ENCODE measurements at places on chromosomes 6 and 20.

DNA sequence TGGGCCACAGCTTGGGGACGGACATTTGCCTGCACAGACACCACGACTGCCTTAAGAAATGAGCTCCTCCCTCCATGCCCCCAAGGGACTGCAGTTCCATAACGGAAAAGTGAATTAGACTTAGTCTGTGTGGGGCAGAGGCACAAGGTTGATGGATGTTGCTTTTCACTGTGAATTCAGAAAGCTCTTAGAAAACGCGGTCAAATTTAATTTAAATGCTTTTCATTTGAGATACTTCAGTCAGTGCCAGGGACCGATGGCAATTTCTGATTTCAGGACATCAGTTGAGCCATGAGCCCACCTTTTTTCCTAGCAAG is 356.4 kb downstream of the KIF16B start:
- DNase-seq: no peak

DNA sequence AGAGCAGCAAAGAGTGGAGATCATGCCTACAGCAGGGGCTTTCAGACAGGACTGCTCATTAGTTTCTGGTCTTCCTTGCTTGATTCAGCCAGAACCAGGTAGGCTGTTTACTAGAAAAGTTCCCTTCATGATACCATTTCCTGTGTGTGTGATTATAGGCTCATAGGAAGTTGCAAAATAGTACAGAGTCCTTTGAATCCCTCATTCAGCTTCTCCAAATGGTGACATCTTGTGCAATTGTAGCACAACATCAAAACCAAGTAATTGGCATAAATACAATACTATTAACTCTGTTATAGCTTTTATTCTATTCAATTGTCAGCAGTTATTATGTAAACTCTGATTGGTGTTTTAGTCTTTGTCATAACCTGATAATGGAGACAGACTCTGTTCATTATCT is 347.3 kb upstream of the CDH4 start:
- no peak for DNase-seq

DNA sequence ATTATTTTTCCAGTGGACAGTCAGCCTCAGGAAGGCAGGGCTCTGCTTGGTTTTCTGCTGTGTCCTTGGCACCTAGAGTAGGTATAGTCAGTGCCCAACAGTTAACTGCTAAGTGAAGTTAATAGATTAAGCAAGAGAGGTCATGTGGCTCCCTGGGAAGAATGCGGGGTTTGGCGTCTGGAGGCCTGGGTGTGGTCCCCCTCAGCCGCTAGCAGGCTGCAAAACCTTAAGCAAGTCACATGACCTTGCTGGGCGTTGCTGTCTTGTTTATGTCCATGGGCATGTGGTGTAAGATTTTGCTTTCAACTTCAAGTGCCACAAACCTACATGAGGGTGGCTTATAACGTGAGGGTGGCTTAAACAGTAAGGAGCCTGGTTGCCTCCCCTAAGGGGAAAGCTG is 75.5 kb upstream of the SCP2D1 start:
- DNase-seq: no peak

DNA sequence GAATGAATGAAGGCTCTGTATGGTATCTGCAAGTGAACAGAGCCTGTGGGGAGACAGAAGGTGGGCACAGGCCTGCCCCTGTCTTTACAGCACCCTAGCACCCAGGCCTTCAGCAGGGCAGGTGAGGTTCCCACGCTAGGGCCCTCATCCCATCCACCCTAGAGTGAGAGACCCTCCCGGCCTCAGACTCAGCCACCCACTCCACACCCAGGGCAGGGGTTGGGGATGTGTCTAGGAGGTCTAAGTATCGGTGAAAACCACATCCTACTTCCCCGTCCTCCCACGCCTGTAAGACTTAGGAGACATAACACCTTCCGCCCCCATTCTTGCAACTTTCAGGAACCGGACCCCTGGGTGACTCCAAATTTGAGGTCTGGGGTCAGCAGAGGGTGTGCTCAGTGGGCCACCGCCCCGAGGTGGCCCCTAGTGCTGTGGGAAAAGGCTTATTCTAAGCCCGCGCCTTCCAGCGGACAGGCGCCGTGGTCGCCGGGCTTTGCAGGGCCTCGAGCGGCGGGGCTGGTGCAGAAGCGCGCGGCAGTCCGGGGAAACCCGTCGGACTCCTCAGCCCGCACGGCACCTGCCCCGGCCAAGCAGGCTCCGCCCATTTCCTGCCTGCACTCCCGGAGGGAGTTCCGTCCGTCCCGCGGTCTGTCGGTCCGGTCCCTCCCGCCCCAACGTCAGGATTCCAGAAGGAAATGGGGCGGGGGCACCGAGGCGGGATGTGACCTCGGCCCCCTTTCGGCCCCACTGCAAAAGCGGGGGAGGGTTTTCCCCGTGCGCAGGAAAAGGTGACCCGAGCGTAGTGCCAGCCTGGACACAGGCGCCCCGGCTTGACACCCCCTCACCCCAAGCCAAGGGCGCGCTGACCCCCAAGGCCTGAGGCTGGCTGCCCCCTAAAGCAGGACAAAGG is 868 bp downstream of the SAMD10 start:
- DNase-seq: peak; percentile 48

DNA sequence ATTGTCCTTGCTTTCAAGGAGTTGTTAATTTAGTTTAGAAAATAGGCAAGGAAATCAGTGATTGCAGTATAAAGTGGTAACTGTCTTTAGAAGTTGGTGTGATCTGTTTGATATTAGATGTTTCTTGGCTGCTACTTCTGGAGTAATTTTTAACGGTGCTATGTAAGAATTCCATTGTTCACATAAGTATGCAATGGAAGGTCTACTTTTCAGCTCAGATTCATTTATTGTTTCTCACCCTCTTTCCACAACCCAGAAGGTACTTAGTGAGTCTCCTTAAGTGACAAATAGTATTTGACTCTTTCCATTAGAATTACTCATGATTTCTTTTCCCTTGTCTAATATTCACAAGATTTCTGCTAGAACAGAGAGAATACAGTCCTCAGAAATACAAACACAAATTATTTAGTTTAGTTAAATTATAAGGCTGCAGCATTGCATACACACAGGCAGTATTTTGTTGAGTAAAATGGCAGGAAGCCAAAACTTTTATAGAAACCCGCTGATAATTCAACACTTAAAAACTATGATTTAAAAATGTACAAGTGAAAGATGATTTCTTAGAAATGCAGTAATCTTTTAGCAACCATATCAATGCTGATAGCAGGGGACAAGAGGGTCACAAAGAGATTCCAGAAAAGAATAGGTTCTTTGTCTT is 554.3 kb downstream of the CD109 start:
- no peak for DNase-seq
